Activated naive CD8-positive, alpha-beta T cell treated with anti-CD3 and anti-CD28 coated beads for 36 hours (primary cell): ENCODE measurements at places on chromosomes 3 and 15. TPM values are rescaled to one million over a fixed set of nuclear protein-coding genes. Genes with fewer than 3 reads are reported as not detected.

DNA sequence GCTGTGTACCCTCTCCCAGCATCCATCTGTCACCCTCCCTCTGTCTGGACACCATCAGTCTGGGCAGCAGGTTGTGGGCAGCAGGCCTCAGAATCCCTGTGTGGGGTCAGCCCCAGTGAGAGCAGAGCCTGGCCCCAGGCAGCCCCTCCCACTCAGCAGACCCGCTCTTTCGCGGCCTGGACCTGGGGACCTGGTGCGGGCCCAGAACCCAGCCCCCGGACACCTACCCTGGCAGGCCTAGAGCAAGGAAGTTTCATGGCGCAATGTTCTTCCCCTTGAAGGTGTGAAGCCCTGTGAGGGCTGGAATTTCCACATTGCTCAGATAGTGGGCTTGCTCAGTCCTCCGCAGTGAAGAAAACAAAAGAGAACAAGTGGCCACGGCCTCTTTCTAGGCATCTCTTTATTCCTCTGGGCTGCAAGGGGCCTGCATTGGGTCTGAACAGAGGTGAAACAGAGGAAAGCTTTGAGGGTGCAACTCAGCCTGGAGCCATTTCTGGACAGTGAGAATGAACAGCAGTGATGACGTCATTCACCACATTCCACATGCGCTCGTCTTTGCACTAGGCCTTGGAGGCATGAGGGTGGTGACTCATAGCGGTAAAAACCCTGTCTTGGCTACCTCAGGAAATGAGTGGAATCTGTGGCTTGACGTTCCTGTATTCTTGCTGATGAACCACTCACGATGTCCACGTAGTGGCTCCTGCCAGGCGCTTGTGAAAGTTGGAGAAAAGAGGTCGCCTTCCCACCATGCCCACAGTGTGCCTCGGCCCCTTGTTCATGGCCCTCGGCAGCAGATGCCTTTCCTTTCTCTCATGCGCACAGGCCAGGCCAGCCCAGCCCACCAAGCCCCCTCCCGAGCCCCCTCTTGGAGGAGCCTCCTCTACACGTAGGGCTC lies 66.1 kb downstream of the SLC30A4 start:
- DNase-seq: peak; percentile 62

DNA sequence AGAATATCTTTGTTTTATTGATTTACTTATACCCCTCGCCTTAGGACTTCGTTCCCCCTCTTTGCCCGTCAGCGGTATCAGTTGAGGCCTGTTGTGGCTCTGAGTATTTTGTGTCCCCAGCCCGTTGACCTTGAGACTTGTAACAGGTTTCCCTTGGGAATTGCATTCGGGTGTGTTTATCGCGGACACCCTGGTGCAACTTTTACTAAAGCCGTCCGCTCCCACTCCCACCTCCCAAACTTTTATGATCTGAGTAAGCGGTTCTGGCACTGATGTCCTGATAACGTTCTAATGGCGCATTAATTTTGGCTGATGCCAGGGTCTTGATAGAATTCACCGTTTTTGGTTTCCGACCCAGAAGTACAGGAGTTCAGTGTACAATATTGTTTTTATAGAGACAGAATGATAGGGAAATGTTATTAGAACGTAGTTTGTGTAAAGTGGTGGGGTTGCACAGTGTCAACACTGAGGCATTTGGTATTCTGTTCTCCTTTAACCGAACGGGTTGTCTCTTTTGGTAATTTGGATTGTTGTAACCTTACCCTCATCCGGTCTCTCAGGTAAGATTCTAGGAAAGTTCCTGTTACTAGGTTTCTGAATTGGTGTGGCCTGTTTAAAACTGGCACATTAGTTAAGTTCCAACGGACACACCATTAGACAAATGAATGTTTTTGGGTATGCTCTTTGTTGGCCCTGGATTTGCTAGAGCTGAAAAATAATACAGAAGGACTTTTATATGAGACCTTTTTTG lies 47.8 kb downstream of the OIP5 start:
- no peak for DNase-seq

Gene FOXB1
- 0.29 TPM for total RNA-seq

Gene PDCD7
- 34.3 TPM for total RNA-seq

Gene DCLK3
- total RNA-seq: 0.72 TPM

DNA sequence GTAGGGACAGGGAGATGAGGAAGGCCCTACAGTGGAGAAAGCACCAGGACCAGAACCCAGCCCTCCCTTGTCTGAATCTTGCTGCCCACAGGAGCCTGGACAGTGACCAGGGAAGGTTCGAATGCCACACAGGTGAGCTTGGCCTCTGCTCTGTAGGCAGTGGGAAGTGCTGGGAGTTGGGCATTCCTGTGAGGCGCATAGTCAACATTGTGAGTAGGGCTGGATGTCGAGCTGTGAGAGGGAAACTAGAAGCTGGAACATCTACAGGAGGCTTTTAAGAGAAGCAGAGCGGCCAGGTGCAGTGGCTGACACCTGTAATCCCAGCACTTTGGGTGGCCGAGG lies 20.3 kb upstream of the ALAS1 start:
- DNase-seq: no peak

DNA sequence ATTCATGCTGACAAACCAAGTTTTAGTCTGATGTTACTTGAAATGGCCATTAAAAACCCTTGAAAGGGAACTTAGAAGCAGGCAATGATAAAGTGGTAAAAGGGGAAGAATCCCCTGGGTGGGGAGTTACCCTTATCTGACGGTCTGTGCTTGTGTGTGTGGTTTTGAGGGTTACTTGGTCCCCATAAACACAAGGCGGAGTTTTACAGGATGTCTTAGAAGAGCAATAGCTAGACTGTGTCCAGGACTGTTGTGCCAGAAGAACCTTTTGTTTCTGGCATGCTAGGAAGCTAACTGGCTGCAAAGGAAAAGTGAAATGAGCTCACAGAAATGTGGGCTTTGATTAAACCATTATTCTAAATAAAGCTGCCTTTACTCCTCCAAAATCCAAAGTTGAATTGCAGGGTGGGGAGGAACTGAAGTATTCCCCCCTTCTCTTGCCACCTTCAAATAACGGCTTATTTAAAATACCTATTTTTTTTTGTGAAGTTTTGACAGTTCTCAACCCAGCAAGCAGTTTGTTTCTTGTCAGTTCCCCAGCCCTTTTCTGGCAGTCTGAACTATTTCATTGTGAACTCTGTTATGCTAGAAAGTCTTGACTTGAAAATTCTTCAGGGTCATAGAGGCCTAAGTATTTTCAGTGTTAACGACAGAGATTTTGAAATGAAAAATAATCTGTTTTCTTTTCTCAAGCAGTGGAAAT lies 443.5 kb downstream of the OTOL1 start:
- no peak for DNase-seq

GRCh38 chr15:70633103-70633831 lies 130.1 kb downstream of the UACA start:
- DNase-seq: no peak

DNA sequence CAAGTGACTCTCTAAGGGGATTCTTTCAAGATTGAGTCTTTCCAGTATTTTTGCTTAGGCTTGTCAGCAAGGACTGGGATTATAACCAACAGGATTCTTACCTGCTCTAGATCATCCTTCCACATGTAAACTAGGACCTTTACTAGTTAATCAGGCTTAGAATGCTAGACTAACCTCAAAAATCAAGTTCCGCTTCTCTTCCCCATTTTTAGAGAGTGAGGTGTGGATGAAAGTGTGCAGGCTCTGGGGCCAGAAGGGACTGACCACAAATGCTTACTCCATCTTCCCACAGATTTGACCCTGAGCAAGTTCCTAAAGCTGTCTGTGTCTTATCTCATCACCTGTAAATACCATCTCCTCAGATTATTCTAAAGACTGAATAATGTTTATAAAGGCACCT lies 89.5 kb upstream of the IL12A start:
- no peak for DNase-seq

Gene SH2D7
- not detected for total RNA-seq

Gene GUCA1C
- not detected for total RNA-seq

GRCh38 chr15:33912326-33912725 lies 56.0 kb upstream of the CHRM5 start:
- DNase-seq: no peak

Gene ITPKA
- total RNA-seq: 1.6 TPM

- DNase-seq: no peak
These were observed 17.5 kb upstream of the HACD2 start for GRCh38 chr3:123602325-123602724.

GRCh38 chr3:180633722-180634121 lies 31.8 kb downstream of the TTC14 start:
- no peak for DNase-seq

DNA sequence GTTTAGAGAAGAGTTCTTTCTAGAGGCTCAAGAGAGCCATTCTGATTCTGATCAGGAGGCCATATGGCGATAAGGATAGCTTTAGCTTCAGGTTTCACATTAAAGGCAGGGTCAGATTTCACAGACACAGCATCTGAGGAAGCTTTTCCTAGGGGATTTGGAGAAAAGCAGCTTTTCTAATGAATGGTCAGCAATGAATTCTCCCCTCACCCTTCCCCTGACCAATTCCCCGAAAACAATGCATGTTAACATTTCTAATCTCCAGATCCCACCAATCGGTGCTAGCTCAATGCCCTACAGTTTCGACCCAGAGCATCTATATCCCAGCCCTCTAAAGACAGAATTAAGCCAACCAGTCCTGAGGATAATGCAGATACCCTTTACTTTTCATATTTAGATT lies 9.8 kb downstream of the AGBL1 start:
- DNase-seq: no peak

DNA sequence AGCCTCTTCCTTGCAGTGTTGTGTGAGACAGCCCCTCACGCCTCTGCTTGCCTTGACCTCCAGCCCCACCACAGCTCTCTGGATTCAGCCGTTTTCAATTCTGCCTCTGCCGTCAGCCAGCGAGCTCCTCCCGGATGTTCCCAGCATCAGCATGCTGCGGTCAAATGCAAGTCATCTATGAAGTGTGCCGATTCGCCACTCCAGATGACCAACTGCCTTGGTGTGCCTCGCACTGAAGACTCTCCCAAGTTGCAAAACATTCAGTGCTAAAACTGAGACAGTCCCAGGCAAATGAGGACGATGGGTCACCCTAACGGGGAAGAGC lies 30.6 kb upstream of the RASA2 start:
- no peak for DNase-seq

GRCh38 chr3:15815696-15816095 lies 17.9 kb upstream of the ANKRD28 start:
- no peak for DNase-seq

Gene CILP
- total RNA-seq: not detected

Gene TM4SF18
- not detected for total RNA-seq

Gene PRICKLE2
- total RNA-seq: not detected

Gene SLTM
- total RNA-seq: 103 TPM

- DNase-seq: no peak
These were observed 134.3 kb downstream of the CNTN6 start for GRCh38 chr3:1227111-1227510.

GRCh38 chr3:86988235-86988634 lies 2.7 kb downstream of the VGLL3 start:
- no peak for DNase-seq

Gene SLC51B
- total RNA-seq: not detected

GRCh38 chr3:179505534-179505933 lies 54.3 kb upstream of the GNB4 start:
- DNase-seq: no peak

DNA sequence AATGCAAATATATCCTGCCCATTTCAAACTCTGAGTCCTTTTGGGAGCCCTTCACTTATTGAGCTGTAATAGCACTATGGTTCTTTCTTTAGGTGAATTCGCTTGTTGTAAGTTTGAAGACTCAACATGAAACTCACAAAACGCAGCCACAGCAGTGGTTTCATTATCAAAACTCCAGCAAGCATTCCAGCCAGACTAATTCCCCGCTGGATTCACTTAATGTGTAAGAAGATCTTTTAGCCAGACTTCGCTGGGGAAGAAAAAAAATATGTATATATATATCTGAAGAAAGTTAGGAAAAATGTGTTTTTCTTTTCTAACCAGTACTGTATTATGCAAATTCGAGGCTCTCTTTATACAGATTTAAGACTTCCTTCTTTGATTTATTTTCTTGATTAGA lies 241.1 kb downstream of the WNT5A start:
- DNase-seq: no peak

- DNase-seq: no peak
These were observed 143.6 kb downstream of the RYR3 start for GRCh38 chr15:33454346-33454745.

- DNase-seq: no peak
These were observed 60.3 kb downstream of the FEM1B start for GRCh38 chr15:68337826-68338225.

Gene CLDN18
- not detected for total RNA-seq

Gene GRM2
- total RNA-seq: 0.37 TPM

- DNase-seq: peak; percentile 69
These were observed 67.6 kb downstream of the FNDC3B start for GRCh38 chr3:172106989-172107388.

GRCh38 chr3:128275316-128276145 lies 122.2 kb downstream of the EEFSEC start:
- no peak for DNase-seq

Gene THBS1
- 0.62 TPM for total RNA-seq

Gene PCLAF
- total RNA-seq: 134 TPM

DNA sequence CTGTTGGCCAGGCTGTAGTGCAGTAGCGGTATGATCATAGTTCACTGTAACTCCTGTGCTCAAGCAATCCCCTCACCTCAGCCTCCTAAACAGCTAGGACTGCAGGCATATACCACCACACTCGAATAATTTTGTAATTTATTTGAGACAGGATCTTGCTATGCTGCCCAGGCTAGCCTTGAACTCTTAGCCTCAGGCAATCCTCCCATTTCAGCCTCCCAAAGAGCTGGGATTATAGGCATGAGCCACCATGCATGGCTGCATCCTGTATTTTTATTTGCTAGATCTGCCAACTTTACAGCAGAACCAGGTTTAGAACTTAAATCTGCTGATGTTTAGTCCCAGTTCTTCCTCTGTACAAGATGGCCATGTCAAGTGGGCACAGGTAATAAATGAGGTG lies 69.6 kb downstream of the ERC2 start:
- no peak for DNase-seq

Gene PCOLCE2
- total RNA-seq: 2.0 TPM

- no peak for DNase-seq
These were observed 217.2 kb downstream of the THSD4 start for GRCh38 chr15:71332431-71333004.

Gene CLCN2
- 6.8 TPM for total RNA-seq

DNA sequence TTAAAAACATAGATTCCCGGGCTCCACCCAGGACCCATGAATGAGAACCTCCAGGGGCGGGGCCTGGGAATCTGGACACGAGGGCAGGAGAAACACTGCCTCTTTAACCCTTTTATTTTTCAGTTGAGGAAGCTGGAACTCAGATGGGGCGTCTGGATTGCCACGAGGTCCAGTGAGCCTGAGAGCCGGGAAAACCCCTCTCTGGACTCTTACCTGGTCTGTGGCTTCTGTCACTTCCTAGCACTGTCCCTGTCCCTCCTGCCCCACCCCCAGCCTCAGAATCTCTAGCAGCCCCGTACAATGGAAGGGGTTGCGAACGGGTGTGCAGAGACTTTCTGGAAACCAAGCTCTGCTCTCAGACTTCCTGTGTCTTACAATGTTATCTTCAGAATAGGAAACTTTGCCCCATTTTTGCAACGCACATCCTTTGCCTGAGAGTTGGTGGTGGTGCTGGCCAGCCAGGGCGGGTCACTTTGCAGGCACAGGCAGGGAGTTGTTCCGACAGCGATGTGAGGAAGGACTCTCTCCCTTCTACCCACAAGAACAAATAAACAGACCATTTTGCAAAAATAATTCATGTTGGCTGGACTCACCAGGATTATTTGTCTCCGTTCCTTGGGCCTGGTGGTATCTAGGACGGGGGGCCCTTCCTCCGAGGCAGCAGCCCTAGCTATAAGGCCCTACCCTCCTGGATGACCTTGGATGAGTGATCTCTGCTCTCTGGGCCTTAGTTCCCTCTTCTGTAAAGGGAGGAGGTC lies 59.1 kb downstream of the SMAD6 start:
- DNase-seq: no peak
